T-helper 2 cell (primary cell): ENCODE measurements at places on chromosomes 16 and 17.

DNA sequence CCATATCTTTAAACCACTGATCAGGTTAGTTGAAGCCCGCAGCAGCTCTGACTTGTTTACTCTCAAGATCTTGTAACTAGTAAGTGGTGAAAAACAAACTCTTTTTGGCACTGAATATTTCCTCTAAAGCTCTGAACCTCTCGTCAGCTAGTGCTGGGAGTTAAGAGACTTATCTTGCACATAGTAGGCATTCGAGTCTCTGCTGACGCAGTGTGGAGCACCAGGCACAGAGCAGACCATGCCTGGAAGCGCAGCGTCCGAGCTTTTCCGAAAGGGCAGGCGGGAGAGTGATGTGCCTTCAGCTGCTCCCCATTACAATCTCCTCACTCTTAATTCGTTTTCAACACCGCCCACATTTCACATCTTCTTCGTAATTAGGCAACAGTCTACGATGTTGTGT is 63.0 kb downstream of the SMG6 start:
- no peak for DNase-seq

GRCh38 chr17:35977509-35977908 is 3.8 kb downstream of the CCL16 start:
- no peak for DNase-seq

GRCh38 chr16:57166951-57167350 is 18.9 kb downstream of the PSME3IP1 start:
- DNase-seq: no peak

GRCh38 chr17:8103549-8103948 is 14.8 kb downstream of the ALOXE3 start:
- DNase-seq: no peak

DNA sequence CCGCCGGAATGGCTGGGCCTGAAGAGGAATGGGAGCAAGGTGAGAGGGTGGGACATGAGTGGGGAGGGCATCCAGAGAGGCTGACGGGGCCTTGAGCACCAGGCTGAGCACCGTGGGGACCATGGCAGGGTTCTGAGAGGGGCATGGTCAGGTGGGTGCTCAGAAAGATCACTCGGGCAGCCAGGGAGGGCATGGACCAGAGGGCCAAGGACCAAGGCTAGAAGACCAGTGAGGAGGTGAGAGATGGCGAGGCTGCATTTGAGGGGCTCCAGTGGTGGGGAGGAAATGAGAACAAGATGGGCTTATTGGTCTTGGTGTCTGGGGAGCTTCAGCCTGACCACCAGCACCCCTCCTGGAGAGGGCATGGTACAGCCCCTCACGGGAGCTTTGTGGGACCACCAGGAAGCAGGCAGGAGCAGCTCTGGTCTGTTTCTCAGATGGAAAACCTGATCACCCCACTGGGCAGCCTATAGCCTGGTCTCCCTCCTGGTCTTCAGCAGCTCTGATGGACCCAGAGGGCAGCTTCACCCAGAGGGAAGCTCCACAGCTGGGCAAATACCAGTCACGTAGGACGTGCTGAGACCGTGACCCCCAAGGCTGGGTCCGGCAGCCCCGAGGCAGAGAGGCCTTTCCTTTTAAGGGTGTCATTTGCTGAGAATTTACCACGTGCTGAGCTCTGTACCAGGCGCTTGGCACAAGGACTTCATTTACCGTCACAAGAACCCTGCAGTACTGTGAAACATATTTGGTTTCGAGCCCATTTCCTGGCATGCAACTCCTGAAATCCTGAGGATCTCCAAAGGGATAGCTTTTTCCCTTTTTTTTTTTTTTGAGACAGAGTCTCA is 11.4 kb upstream of the NCBP3 start:
- no peak for DNase-seq

- DNase-seq: no peak
Measured at GRCh38 chr16:87541147-87541871, 48.5 kb upstream of the ZCCHC14 start.

GRCh38 chr17:19303367-19303776 is 59.2 kb downstream of the B9D1 start:
- DNase-seq: no peak

GRCh38 chr17:2710803-2711607 is 559 bp downstream of the CLUH start:
- DNase-seq: no peak

DNA sequence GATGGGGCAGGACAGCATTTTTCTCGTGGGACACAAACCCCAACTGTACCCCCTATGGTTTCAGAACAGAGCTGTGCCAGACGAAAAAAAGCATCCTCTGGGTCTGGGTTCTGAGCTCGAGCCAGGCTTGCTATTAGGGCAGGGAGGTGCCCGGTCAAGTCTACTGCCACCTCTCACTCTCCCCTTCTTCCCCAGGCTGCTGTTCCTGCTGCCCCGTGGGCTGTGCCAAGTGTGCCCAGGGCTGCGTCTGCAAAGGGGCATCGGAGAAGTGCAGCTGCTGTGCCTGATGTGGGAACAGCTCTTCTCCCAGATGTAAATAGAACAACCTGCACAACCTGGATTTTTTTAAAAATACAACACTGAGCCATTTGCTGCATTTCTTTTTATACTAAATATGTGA is 1.1 kb downstream of the MT1E start:
- DNase-seq: no peak

GRCh38 chr16:11551842-11552241 is 34.9 kb downstream of the LITAF start:
- no peak for DNase-seq

DNA sequence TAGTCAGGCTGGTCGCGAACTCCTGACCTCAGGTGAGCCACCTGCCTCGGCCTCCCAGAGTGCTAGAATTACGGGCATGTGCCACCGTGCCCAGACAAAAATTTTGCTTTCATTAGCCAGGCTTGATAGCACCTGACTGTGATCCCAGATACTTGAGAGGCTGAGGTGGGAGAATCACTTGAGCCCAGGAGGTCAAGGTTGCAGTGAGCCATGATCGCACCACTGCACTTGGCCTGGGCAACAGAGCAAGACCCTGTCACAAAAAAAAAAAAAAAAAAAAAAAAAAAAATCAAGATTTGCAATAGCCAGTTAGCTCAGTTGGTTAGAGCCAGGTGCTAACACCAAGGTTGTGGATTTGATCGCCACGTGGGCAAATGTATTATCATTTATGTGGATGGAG is 6.1 kb upstream of the FXR2 start:
- DNase-seq: no peak

DNA sequence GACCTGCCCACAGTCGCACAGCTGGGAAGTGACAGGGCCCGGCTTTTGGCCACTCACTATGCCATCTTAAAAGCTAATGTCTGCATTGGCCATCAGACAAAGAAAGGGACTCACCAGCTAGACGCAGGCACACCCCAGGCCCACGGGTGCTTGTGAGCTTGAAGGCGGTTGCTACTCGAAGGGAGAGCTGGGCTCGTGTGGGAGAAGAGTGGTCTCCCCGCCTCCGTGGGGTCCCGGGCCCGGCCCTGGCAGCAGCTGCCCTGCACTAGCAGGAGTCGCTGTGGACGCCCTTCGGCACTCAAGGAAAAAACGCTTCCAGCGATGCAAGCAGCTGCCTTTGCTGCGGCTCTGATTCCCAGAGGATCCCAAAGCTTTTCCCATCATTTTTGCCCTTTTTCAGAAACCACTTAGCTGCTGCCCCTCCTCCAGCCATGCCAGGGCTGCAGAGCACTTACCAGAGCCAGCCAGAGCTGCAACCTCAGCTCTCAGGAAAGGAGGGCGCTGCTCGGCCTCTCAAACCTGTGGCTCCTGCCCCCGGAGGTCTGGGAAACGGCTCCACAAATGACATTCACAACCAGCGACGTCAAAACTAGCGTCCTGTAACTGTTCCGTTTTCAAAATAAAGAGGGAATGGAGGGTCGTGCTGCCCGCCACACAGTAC is 12.3 kb downstream of the TRPV1 start:
- no peak for DNase-seq

DNA sequence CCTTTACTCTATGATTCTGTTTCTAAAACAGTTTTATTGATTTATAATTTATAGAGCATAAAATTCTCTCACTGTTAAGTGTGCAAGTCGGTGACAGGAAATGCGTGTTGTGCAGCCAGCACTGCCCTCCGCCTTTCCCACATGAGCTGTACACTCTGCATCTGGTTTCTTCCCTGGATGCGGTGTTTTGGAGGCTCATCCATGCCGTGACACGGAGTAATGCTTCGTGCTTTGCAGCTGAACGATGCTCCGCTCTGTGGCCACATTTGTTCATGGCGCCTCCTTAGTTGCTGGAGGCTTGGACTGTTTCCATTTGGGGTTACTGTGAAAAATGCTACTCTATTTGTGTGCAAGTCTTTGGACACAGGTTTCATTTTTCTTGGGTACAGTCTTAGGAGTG is 7.2 kb upstream of the IGFALS start:
- no peak for DNase-seq

GRCh38 chr17:16294560-16294959 is 58.7 kb downstream of the CENPV start:
- DNase-seq: no peak

GRCh38 chr17:82664701-82665182 is 16.5 kb upstream of the WDR45B start:
- no peak for DNase-seq

- DNase-seq: no peak
Measured at GRCh38 chr16:22239131-22239805, 33.2 kb downstream of the EEF2K start.

DNA sequence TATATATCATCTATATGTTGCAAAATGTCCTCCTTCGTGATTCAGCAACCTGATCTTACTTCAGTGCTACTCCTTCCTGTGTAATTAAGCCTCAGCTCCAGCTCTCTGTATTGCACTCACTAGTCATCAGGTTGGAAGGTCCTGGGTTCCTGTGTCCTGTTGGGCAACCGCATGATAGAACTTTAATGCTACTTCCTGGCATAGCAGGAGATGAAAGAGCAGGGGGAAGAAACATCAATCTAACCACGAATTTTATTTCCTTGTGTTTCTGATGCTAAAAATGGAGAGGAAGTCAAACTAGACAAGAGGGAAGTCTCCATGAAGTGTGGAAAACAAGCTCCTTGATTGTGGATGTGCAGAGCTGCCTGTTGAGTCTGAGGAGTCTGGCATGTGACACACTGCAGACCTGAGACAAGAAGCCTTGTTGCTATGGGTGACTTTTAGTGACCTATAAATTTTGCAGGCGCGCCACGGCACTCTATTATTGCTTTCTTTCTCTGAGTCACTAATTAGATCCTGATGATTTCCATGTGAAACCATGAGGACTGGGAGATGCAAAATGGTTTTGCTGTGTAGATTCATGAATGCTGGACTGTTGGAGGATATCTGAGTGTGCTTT is 25.6 kb downstream of the IGSF6 start:
- peak; percentile 21 for DNase-seq

DNA sequence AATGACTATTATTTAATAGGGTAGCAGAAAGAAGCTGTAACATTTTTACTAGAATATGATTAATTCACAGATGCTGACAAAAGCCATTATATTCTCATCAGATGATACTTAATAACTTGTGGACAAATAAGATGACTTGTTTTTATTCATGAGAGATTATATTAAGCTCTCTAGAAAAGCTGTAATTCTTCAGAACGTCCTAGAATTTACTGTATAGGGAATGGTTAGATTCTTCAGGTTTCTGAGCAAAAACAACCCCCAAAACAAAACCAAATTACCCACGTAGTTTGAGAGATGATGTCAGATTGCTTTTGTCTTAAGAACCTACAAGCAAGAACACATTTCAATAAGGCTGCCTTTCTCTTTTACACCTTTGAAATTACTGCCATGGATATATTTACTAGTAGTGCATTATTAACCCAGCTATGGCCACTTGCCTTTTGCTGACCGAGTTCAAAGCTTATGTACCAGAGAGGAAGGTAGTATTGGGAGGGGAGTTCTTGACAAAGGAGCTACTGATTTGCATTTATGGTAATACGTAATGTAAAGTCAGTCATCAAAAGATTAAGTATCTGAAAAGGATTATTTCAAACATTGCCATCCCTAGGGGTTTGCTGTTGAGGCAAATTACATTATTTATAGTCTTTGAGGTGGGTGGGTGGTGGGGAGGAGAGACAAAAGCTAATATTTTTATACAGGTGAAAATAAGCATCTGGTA is 51.7 kb downstream of the NLK start:
- DNase-seq: no peak

- DNase-seq: no peak
Measured at GRCh38 chr16:3879258-3879886, 1.1 kb downstream of the CREBBP start.
